H1 (cell line): ENCODE measurements at places on chromosomes 12 and 14. TPM values are rescaled to one million over a fixed set of nuclear protein-coding genes. Genes with fewer than 3 reads are reported as not detected.

Gene LAG3
- 2.8 and 3.1 TPM in 2 replicates for total RNA-seq

Gene ABCC9
- total RNA-seq, result not detected in 2 replicates

DNA sequence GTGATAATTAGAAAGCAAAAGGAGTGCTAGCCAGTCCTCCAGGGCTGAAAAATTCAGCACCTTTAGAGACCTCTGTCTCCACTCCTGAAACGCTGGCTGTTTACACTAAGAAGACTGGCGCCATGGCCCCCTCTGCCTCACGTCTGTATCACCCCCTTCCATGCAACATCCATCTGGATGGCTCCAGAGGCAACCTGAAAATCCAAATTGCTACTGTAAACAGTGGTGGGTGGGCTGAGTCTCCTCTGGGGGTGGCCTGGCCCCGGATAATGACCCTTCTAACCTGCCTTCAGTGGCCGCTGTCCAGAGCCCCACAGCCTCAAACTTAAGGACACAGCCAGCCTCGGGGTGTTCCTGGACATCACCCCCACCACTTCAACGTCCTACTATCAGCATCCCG is 1.4 kb downstream of the PRKD1 start:
- DNase-seq, result no peak

- DNase-seq, result no peak
These were observed 671 bp upstream of the DIO3 start for GRCh38 chr14:101560534-101561113.

- DNase-seq, result no peak
These were observed 53.0 kb upstream of the CORO1C start for GRCh38 chr12:108784270-108784669.

GRCh38 chr14:104752423-104752734 is 568 bp upstream of the SIVA1 start:
- DNase-seq, result no peak

DNA sequence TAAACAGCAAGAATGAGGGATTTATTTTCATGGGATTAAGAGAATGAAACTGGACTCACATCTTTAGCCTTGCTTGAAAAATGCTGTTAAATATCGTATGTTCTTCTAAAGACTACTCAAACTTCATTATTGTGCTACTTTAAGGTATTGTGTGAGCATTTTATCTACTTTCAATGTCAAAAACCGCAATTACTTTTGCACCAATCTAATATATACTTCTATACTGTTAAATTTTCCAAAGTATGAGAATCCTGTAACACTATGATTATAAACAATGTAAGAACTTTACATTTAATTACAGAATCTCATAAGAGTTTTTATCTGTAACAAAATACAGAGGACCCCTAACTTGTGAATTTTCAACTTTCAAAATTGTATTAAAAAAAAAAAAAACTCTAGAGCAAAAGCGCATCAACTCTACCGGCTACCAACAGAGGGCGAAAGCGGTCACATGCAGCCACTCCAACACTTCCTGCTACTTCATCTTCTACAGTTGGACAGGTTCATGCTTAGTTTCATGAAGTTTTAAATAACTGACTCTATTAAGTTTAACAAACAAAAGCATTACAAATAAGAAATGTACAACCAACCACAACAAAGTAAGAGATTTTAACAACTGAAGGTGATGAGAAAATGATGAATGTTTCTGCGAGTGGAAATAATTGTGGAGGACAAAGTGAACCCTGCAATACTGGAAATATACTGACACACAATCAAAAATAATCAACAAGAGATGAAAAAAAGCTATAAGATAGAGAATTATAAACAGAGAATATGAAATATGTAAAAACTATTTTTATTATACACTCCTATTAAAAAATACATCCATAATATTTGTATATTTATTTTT is 210.9 kb downstream of the MED13L start:
- DNase-seq, result no peak
